ENCODE measurements at places on chromosomes 7 and 10. TPM values are rescaled to one million over a fixed set of nuclear protein-coding genes. Genes with fewer than 3 reads are reported as not detected.

ZNF804B gene
- total RNA-seq: not detected

SFMBT2 gene
- 1.9 TPM for total RNA-seq

DNA sequence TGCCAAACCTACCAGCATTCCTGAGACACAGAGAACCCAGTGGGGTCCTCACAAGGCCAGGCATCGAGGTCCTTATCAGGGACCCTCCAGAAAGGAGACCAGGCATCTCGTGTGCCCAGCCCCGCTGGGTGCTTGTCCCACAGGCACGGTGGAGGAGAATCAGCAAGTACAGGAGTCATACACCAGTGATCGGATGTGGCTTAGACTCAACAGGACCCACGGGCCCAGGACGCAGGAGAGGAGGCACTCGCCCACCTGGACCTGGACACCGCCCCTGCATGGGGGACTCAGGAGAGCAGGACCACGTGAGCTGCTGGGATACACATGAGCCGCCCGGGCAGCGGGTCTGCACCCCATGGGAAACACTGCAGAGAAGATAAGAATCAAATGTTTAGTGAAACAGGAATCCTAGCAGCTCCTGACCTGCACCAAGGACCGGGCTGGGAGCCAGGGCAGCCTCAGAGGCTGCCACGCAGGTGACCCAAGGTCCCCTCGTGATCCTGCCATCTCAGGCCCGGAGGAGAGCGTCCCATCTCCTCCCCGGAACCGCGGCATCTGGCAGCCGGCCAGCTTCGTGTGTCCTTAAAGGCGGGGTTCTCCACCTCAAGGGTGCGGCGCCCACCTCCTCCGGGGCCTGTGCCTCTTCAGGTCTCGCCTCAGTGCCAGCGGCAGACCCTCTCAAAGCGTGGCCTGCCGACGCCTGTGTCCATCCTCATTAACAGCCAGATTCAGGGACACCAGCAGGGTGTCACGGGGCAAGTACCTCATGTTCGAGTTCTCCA, 59.2 kb downstream of the FOXL3 start:
- DNase-seq: no peak

- DNase-seq: no peak
These were observed 5.1 kb downstream of the SGMS1 start for GRCh38 chr10:50618624-50619023.

GRCh38 chr7:50771120-50772002, 11.3 kb downstream of the GRB10 start:
- DNase-seq: no peak

DNA sequence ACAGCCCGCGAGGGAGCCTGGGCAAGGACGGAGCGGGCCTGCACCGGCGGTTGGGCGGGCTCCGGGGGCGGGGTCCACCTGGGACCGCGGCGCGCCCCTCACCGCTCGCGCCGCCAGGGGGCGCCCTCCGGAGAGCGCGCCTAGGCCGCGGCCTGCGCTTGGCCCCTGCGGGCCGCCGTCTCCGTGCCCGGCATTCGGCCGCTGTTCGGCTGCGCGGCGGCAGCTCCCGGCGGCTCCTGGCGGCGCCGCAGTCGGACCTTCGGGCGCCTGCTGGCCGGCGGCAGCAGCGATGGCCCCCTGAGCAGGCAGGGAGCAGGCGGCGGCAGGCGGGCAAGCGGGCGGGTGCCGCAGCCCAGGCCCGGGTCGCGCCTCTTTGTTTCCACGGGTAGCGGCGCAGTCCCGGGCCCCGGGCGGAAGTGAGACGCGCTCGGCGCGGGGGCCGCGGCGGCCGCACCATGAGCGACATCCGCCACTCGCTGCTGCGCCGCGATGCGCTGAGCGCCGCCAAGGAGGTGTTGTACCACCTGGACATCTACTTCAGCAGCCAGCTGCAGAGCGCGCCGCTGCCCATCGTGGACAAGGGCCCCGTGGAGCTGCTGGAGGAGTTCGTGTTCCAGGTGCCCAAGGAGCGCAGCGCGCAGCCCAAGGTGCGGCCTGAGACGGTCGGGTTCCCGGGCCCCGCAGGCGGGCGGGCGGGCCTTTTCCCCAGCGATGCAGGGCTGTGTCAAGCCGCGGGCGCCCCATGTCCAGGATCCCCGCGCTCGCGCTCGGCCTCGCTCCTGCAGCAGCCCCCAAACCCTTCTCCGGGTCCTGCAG, at the start of gene INTS15:
TSS of gene INTS15 (plus strand) at position 193 of the 816 bp plus-strand sequence. CDS start at position 456, 263 bp downstream.
- peak; percentile 49 for DNase-seq

PAPSS2 gene
- 16.6 TPM for total RNA-seq

GRCh38 chr7:117478836-117479224, 995 bp upstream of the CFTR start:
- no peak for DNase-seq

DNA sequence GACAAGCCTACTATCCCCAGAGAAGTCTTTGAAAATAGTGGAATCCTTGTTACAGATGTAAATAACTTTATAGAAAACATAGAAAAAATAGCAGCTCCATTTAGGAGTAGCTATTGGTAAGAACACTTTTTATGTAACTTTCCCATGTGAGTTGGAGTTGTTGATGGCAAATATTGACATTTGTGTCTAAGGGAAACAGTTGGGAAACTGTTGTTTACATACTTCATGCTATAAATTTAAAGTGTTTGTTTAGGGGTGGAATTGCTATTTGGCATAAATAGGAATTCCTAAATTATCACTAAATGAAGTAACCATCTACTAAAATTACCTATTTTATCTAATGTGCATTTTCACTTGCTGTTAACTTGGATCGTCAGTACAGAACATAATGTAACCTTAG, 50.7 kb downstream of the GDI2 start:
- no peak for DNase-seq

DNA sequence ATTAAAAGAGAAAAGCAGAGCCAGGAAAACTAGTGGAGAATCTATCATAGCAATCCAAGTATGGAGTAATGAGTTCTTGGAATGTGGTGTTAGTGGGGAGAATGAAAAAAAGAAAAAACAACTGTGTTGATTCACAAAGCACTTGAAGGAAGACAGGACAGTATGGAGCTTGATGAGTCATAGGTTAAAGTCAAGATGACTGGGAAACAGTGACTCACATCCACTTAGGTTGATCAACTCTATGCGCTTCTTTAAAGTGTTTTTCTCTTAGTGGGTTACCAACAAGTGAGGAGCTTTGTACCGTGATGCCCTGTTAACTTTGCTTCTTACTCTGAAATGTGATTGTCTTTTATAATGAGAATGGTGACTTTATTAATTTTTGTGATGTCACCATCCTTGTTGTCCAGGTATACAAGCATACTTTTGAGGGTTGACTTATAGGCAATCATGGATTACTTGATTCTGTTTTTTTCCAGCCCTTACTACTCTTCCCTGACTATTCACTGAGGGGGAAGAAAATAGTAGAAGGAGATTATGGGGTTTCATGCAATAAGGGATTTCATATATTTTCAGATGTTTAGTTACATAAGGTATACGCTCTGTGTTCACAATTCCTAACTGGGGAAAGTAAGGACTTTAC, 32.1 kb upstream of the MDFIC start:
- peak; percentile 97 for DNase-seq

DNA sequence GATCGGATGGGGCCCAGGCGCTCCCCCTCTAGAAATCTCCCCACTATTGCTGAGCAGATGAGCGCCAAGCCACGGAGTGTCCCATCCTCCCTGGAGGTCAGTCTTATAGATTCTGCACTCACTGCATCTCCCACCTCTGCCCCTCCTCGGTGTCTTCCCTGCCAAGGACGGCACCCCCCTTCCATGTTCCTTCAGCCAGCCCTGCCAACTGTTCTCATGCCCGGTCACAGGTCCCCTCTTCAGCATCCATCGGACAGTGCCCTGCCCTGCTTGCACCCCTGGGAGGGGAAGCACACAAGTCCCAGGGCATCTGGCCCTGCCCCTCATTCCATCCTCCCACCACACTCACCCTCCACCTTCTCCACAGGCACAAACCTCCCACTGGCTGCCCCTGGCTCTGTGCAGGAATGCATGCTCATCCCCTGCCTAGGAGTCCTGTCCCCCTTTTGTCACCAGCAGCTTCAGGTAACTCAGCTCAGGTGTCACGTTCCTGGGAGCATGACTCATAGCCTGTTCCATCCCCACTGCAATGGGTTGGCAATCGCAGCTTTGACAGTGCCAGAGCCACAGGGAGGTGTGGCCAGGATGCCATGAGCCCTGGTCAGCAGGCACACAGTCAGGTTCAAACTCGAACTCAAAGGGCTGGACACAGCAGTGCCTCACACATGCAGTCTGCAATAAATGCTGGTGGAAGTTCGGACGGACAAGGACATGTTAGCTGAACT, 234.7 kb upstream of the TCERG1L start:
- no peak for DNase-seq
